ENCODE measurements at places on chromosomes 1 and 21.

DNA sequence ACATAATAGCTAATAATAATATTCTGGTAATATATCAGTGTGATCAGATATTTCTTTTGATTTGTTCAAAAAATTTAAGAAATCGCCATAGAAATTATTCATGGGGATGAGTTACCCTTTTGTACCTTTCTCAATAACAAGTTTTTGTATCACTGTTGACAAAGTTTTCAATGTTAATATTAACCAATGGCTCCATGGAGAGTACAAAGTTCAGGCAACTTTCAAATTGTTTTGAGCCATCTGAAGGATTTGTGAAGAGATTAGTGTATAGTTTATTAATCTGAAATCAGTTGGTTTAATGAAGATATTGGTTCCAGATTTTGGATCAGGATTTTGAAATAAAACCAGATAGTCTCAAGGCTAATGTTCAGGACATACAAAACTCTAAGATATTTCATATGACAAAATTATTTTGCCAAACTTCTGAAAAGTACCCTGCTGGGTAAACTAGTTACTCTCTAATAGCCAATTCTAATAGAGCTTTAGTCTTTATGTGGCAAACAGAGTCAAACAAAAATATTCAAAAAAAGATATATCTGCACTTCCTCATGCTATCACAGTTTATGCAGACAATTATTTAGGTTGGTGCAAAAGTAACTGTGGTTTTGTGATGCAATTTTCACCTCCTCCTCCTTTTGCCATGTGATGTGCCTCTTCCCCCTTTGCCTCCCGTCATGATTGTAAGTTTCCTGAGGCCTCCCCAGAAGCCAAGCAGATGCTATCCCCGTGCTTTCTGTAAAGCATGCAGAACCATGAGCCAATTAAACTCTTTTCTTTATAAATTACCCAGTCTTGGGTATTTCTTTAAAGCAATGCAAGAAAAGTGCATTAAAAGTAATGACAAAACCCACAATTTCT lies 1105.0 kb downstream of the PLA2G4A start:
- DNase-seq, result no peak

DNA sequence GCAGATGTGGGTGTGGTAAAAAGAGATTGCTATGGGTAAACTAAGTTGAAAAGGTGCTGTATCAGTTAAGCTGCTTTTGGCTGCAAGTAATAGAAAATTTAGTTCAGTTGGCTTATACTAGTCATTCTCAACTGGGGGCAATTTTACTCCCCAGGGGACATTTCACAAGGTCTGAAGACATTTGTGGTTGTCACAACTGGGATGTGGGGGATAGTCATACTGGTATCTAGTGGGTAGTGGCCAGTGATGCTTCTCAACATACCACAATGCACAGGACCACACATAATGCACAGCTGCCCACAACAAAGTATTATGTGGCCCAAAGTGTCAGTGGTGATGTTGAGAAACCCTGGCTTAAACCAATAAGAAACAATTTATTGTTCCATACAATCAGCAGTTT lies 31.4 kb downstream of the SERTAD4 start:
- DNase-seq, result no peak

- no peak for DNase-seq
Observed at GRCh38 chr1:53367503-53368313, 39.8 kb upstream of the LRP8 start.

DNA sequence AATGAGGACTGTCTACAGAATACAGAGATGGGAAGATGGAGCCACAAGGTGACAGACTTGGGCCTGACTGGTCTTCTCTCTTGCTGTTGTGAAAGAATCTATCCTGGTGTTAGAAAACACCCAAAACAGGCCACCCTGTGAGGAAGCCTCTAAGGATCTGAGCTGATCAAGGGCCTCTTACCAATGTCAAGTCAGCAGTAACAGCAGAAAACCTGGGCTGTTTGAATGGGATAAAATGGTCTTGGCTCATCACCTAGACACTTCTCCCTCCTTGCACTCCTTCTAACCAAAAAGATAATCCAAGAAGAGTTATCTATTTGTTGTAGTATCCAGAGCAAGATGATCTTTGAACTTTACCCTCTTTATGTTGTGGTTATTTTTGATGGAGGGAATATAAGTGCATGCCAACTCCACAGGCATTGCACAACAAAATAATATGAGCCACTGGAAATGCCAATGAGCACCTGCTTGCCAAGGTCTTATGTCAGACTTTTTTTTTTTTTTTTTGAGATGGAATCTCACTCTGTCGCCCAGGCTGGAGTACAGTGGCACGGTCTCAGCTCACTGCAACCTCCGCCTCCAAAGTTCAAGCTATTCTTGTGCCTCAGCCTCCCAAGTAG lies 32.8 kb upstream of the ZNF281 start:
- no peak for DNase-seq

GRCh38 chr1:7940034-7940433 lies 605 bp downstream of the TNFRSF9 start:
- no peak for DNase-seq

DNA sequence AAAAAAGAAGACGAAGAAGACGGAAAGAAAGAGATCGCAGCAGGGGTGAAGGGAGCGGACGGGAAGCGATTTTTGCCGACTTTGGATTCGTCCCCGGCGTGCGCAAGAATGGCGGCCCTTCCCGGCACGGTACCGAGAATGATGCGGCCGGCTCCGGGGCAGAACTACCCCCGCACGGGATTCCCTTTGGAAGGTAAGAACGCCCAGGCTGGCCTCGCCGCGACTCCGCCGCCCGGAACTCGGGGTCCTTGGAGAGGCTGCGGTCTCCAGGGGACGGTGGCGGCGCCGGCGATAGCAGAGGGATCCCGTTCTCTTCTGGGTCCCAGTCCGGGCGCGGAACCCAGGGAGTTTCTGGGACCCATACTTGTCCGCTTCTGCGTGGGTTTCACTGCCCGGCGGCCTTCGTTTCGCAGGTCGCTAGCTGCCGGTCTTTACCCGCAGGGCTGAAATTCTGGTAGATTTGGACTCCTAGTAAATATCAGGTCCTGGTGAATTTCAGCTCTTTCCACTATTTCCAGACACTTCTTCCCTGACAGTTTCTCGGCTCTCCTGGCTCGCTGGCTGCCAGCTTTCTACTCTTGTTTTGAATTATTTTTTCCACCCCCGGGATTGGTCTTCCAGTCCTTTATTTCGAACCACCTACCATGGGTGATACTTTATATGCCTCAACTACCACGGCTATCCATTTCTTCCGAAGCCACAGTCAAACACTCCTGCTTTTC lies 1.0 kb downstream of the PAX7 start:
- no peak for DNase-seq

DNA sequence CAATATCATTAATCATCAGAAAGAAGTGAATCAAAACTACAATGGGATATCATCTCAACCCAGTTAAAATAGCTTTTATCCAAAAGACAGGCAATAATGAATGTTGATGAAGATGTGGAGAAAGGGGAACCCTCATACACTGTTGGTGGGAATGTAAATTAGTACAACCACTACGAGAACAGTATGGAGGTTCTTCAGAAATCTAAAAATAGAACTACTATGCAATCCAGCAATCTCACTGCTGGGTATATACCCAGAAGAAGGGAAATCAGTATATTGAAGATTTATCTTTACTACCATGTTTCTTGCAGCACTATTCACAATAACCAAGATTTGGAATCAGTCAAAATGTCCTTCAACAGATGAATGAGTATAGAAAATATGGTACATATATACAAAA lies 189.8 kb downstream of the HHIPL2 start:
- DNase-seq, result no peak

- DNase-seq, result no peak
Observed at GRCh38 chr21:46156678-46157077, 1.3 kb upstream of the FTCD start.

- DNase-seq, result no peak
Observed at GRCh38 chr1:90607736-90608135, 109.4 kb downstream of the BARHL2 start.

DNA sequence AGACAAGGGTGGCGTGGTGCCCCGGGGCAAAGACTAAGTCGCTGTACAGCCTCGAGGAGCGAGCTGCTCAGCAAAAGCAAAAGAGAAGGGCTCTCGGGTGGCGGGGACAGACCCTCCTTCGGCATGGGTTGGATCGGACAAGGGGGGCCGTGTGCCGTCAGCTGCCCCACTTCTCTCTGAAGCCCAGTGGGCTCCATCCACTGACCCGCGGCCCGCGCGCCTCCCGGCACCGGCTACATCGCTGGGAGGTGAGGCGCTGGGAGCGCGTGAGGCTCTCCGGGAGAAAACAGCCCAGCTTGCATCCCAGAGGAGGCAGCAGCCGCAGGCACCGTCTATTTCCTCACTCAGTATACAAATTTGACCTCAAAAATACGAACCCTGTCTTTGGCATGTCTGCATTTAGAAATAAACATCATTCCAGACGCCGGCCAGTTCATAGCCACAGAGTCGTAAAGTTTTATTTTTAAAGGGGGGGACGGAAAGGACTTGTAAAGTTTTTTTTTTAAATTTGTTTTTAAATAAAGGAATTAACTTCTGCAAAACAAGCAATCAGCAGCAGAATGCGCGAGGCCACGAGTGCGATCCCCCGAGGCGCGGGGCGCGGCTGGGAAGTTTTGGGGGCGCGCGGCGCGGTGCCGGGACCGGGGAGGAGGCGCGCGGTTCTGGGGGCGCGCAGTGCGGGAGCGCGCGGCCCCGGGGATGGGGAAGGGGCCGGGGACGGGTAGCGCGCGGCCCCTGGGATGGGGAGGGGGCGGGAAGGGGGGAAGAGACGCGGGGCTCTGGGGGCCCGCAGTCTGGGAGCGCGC lies 689 bp upstream of the GPR137B start:
- no peak for DNase-seq

All from stimulated activated CD4-positive, alpha-beta T cell treated with anti-CD3 and anti-CD28 coated beads, Interleukin-15, amount 100 ng/mL, for 48 hours (primary cell).